Stimulated activated CD8-positive, alpha-beta memory T cell treated with anti-CD3 and anti-CD28 coated beads, Interleukin-4, amount 100 ng/mL, for 4 hours (primary cell): ENCODE measurements at places on chromosomes 11 and 22.

GRCh38 chr11:1054143-1055108 lies 17.9 kb upstream of the MUC6 start:
- no peak for DNase-seq

GRCh38 chr22:46794491-46794890 lies 32.0 kb downstream of the TBC1D22A start:
- DNase-seq: no peak

- no peak for DNase-seq
These were observed 73.2 kb upstream of the OPCML start for GRCh38 chr11:133605482-133605881.

DNA sequence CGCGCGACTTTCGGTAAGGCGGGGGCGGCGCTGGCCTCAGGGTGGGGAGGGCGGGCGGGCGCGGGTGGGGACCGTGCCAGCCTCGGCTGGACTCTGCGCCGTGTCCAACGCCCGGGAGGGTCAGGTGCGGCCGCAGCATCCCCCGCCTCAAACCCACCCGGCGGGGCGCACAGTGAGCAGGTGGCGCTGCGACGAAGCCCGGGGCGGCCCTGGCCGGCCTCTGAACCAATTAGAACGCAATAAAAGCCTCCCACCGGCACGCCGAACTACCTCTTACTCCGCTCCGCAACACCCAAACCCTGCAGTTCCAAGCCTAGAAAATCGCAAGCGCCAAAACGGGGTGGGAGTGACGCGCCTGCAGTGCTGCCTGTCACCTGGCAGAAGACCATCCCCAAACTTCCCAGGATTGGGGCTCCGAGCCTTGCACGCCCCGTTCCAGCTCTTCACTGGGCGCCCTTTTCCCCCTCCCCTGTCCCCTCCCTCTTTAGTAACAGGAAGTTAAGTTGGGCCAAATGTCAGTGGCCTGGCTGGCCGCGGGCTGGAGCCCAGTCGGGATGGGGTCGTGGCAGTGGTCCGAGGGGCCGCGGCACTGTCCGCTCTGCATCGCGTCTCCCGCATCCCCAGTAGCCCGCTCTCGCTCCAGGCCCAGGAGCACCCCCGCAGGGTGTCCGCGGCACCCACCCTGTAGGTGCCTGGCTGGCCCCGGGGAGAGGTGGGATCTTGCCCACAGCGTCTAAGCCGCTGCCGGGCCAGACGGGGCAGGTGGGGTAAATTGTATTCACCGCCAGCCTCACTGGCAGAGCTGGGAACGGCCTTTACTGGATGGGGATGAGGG lies 541 bp downstream of the MICAL2 start:
- no peak for DNase-seq

DNA sequence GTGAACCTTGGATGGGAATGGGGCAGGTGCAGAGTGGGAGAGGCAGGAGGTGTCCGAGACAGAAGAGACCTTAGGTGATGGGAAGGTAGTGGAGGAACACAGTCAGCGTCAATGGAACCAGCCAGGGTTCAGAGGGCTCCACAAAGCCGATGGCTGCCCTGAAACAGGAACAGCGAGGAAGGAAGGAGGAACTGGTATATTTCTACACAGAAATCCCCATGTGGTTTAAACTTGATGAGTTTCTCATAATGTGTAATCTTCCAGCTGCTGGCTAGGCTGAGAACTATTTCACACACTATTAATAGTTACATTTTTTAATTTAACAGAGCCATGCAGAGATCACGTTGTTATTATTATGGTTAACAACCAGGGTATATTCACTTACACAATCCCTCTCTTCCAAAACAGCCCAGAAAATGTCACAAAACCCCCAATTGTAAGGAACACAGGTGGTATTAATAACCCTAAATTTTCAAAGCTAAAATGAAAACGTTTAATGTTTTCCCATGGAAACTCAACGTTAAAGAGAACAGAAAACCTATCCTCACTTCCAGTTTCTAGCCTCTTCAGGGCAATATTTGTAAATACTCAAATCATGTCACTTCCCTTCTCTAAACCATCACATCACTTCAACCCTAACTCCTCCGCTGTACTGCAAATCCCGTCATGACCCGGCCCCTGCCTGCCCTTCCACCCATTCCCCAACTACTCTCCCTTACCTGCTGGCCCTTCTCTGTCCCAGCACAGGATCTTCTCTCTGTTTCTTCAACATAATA lies 74.5 kb upstream of the ARFGAP3 start:
- no peak for DNase-seq

GRCh38 chr11:3198815-3199214 lies 19.8 kb downstream of the MRGPRG start:
- no peak for DNase-seq

DNA sequence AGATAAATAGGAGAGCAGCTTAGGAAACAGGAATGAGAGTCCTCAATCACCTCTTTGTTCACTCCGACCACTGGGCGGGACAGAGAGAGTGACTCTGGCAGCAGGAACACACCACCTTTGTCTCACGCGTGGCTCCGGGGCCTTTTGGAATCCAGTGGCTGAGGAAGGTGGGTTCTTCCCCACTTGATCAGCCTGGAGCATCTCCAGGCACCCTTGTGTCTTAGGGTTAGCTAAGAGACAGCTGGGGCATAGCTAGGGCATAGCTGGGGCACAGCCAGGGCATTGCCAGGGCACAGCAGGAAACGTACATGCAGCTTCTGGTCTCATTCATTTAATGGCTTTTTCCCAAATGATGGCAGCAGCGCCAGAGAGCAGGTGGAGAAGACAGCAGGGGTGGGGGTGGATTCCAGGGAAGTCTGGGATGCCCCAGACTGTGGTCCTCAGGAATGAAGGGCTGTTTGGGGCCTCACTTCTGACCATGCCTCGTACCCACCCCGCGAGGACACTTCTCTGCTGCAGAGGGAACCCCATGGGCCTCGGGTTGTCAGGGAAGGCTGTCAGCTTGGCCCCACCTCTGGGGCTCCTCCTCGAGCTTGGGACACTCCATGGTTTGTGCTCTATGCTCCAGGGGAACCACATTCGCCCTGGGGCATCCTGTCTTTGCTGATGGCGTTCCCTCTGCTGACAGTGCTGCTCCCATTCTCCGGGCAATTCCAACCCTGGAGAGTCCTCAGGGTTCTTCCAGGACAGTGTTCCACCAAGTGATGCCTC lies 30.4 kb upstream of the SHANK2 start:
- no peak for DNase-seq

DNA sequence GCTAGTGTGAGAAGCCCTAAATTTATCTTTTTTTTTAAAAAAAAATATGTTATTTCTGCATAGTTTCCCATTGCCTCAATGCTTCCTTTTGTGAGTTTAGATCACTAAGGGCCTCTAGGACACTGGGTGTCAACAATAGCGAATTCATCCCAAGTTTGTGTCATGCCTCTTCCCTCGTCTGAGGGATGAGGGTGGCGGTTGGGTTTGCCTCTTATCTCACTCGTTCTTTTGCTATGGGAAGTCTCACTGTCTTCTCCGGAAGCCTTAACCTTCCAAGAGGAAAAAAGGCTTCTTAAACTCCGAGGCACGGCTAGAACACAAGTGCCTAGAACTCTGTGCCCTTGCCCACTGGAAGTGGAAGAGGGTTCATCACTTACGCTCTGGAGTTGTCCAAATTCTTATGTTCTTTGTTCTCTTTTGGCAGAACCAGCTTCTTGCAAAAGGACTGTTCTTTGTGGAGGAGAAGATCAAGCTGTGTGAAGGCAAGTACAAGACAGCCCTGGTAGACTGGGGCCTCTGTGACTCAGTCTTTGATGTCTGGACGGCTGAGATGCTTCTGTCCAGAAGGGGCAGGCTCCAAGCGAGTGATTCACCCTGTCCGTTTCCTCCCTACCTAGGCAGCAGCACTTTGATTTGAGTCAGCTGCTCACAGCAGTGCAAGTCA lies 78.5 kb downstream of the TRAF6 start:
- DNase-seq: no peak

GRCh38 chr11:130068986-130069658 lies 572 bp upstream of the APLP2 start:
- DNase-seq: peak; percentile 11

DNA sequence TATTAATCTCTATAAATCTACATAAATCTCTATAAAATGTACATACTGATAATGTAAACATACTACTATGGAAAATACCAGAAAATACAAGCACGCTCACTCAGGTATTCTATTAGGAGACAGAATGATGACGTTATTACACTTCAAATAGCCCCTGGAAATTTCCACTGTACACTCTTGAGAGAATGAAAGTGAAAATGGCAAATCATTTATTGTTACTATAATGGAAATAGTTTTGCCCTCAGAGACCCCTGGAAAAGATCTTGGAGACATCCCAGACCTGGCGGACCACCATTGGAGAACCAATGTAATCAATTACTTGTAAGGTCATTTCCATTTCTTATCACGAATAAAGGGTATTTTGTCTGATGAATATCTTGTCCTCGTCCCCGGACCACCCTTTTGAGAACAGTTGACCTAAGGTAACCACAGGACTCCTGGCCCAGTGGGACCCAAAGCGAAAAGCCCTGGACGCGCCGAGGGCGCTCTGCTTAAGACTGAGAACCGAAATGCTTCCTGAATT lies 509 bp upstream of the PRRG4 start:
- DNase-seq: no peak

DNA sequence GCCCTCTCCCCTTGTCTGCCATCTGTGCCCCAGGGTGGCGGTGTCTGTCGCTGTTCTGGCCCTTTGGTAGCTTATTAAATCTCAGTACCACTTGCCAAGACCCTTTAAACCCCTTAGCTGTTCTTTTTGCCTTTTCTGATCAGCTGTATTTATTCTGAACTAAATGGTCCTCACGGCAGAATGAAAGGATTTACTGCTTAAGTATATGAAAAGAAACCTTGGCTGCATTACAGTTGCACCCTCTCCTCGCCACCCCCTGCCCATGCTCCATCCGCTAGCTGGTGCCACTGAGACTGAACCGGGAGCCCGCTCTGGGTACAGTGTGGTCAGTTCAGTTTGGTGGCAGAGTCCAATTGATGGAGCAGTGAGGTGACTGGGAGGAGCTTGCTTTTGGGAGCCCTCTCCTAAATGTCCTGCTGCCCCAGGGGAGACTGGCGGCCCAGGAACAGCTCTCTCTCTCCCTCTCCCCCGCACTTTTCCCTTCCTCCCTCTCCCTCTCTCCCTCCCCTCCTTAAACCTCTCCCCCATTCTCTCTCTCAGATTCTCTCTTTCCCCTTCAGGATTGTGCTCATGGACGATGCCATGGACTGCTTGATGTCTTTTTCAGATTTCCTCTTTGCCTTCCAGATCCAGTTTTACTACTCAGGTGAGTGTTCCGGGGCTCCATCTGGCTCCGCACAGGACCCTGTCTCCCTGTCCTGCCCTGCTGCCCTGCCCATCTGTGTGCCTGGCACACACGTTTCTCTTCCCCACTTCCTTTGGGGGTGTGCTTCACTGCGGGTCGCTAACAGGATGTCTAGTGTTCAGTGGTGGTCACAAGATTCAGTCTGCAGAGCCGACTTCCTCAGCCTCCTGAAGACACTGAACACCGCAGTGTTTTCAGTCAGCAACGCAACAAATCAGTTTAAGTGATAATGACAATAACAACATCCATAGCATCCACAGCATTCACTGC lies 21.8 kb downstream of the ARFGAP2 start:
- no peak for DNase-seq
